ENCODE measurements at places on chromosomes 7 and 10.

- DNase-seq, result no peak
These were observed 130.6 kb downstream of the SH3PXD2A start for GRCh38 chr10:103724771-103725170.

- DNase-seq, result no peak
These were observed 28.8 kb downstream of the CALML3 start for GRCh38 chr10:5553400-5554170.

GRCh38 chr7:112481833-112482670 is 1.3 kb downstream of the LSMEM1 start:
- DNase-seq, result peak; percentile 72

DNA sequence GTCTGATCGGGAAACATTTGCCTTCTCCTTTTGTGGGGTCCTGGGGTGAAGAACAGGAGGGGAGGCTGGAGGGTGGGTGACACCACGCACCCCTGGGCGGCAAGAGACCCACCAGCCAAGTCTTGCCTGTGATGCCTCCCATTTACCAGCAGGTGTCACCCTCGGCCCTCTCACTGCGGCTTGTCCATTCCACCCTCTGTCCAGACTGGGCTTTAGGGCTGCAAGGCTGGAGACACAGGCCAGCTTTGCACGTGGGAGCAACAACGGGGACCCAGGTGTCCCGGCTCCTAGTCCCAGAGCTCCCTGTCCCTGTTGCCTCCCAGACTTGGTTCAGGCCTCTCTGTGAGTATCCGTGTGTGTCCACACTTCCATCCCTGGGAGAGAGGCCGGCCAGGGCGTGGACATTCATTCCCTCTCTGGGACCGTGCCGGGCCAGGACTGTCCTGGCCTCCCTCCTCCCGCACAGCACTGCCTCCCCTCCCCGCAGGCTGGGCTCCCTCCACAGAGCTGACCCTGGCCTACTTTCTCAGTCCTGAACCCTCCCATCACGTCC is 36.2 kb upstream of the GTF2IRD1 start:
- DNase-seq, result peak; percentile 94

DNA sequence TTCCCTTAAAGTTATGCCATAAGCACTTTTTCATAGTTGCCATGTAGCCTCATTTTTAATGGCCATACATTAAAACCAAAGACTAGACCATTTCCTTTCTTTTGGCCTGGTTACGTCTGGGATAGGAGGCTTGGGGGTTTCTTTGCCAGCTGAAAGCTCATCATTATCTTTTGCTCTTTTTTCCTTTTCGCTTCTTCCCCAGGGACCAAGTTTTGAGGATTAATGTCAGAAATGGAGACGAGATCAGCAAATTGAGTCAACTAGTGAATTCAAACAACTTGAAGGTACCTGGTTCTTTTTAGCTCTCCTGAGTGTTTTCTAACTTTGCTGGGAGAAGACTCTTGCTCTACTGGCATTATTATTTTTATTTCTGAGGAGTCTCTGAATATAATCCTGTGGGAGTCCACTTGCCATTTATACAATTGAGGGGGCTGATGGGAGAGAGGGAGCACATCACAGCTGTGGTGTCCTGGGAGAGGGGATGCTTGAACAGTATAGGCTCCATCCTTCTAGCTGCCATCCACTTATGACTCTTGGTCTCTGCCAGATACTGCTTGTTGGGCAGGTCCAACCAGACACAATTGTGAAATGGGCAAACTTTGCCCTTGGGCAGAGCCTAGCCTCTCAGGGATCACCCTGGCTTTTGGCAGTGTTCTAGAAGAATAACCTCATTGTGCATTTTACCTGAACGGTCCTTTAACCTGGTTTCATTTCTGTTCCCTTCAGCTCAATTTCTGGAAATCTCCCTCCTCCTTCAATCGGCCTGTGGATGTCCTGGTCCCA is 5.8 kb downstream of the CPA4 start:
- DNase-seq, result no peak

All from GM03348 (cell line).